Ascending aorta (tissue), 2 donors: ENCODE measurements at places on chromosomes 13 and 19. TPM values are rescaled to one million over a fixed set of nuclear protein-coding genes. Genes with fewer than 3 reads are reported as not detected.

- no peak for DNase-seq
These were observed 345.3 kb downstream of the TEX29 start for GRCh38 chr13:111665691-111666095.

GRCh38 chr13:27923794-27924528 lies 4.2 kb downstream of the PDX1 start:
- no peak for DNase-seq

GRCh38 chr19:14118165-14119051 lies 846 bp upstream of the PRKACA start:
- DNase-seq, result peak; percentile 79

DNA sequence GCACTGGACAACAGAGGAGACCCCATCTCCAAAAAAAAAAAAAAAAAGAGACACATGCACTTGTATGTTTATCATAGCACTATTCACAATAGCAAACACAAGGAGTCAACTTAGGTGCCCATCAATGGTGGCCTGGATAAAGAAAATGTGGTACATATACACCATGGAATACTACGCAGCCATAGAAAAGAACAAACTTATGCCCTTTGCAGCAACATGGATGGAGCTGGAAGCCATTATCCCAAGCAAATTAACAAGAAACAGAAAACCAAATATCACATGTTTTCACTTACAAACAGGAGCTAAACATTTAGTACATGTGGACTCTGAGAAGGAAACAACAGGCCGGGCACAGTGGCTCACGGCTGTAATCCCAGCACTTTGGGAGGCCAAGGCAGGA lies 155.7 kb downstream of the ABCC4 start:
- DNase-seq, result no peak

GRCh38 chr19:11422163-11423065 lies 3.3 kb upstream of the RGL3 start:
- peak; percentile 77 for DNase-seq

- DNase-seq, result no peak
These were observed 10.9 kb downstream of the PEG3 start for GRCh38 chr19:56829596-56829995.

- no peak for DNase-seq
These were observed 902.3 kb upstream of the SLITRK1 start for GRCh38 chr13:84784443-84785153.

GRCh38 chr19:1154731-1155351 lies 19.2 kb downstream of the SBNO2 start:
- peak; percentile 95 for DNase-seq

DNA sequence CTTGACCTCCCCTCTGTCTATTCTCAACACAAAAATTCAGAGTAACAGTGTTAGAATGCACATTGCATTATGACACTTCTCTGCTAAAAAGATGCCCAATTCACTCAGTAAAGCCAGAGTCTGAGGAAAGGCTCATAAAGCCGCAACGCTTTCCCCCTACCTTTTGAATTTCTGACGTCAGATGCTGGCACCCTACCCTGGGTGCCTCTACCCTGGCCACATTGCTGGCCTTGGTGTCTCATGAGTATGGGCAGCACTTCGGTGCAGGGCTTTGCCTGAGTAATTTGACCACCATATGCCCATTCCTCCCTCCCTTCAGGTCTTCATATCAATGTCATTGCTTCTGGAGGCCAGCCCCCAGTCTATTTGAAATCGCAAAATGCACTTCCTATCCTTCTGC lies 229.3 kb downstream of the MYO16 start:
- no peak for DNase-seq

DNA sequence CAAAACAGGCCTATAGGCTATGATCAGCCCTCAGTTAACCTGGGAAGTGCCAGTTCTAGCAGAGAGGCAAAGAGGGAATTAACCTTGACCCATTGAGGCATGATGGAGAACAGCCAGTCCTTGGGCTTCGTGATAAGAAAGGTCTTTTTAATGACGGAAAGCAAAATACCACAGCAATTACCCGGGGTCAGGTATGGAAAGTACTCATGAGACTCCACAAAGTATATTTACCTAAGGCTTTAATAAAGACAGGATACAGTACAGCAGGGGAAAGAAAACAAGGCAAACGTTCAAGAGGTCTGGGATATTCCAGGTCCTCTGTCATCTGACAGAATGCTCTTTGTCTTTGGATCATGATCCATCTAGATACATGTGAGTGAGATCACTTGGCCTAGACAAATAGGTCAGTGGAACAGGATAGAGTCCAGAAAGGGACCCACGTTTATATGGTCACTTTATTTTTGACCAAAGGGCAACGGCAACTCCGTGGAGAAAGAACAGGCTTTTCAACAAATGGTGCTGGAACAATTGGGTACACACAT lies 52.2 kb downstream of the WDFY2 start:
- no peak for DNase-seq

DNA sequence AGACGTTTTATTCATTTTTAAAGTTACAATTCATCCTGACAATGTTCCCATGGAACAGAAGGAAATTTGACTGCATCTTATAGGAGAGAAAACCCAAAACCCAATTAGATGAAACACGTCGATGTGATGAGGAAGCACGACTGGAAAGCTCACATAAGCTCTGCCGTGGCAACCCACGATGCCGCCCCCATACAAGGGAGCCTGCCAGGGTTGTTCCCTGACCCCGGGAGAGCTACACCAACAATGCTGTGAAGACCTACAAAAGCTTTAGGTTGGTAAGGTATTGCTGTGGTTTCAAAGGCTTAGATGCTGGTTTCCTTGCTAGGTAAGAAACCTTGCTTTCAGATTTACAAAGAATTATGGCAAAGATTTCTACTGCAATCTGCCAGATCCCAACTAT lies 393.1 kb downstream of the KLF12 start:
- no peak for DNase-seq

- DNase-seq, result no peak
These were observed 9.4 kb upstream of the GRAMD1A start for GRCh38 chr19:34990578-34991192.

DNA sequence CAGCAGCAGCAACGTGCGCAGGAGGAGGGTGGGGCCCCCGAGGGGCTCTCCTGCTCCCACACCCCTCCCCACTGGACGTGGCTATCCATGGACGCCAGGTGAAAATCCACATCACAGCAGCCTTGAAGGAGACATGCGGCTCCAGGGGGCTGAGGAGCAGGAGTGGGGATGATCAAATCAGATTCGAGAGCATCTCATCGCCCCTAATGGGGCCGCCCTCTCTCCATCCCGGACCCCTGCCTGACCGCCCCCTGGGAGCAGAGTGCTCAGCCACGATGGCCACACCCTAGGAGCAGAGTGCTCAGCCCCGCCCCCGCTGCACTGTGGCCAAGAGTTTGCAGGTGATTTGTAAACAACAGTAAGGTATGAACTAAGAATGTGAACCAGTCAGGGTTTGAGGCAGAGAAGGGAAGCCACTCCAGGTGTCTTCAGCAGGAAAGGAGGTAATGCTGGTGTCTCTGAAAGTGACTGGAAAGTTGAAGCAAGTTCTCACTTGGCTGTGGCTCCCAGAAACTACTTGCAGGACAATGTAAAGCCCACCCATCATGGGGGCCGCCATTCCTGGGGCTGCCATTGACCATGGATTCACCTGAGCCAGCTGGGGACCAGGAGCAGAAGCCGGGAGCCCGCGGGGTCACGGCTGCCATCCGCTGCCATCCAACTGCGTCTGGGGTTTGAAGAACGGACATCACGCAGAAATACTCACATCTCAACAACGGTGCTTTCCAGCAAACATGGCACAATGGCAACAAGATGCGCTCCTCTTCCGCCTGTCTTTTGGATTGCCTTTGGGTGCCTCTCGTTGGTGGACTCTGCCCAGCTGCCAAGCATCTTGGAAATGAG lies 71.8 kb downstream of the SPACA7 start:
- no peak for DNase-seq

- no peak for DNase-seq
These were observed 24.0 kb downstream of the GGACT start for GRCh38 chr13:100564444-100565223.

DNA sequence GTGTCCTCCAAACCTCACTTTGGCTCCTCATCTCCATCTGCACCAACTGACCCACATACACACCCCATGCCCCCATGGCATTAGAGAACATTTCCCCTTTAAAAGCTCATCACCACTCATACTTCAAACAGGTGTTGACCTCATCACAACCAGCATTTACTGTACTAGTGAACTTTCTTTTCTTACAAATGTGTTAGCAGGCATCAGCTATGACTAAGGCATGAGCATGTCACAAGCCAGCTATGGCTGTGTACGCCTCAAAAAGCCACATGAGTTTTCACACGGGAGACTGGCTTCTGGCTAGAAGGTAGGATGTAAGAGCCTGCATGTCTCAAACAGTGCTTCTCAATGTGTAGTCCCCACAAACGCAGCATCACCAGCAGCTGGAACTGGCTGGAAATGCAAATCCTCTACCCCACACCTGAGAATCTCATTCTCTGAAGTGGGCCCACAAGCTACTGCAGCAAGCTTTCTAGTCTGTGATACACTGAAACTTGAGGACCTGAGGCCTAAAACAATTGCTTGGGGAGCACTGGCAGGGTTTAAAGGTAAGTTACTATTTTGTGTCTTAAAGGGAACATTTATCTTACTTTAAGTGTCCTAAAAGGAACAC lies 66.8 kb downstream of the TUBGCP3 start:
- DNase-seq, result no peak

FUT2 gene
- not detected for total RNA-seq

CARM1 gene
- total RNA-seq, result 22.9 TPM

MAP1S gene
- total RNA-seq, result 111 TPM

GJA3 gene
- total RNA-seq, result not detected

SAMD4B gene
- total RNA-seq, result 358 TPM

PRSS57 gene
- total RNA-seq, result not detected

ZNF738 gene
- total RNA-seq, result 1.5 TPM

ZNF132 gene
- total RNA-seq, result 5.2 TPM
